ENCODE measurements at places on chromosomes 2 and 18.

DNA sequence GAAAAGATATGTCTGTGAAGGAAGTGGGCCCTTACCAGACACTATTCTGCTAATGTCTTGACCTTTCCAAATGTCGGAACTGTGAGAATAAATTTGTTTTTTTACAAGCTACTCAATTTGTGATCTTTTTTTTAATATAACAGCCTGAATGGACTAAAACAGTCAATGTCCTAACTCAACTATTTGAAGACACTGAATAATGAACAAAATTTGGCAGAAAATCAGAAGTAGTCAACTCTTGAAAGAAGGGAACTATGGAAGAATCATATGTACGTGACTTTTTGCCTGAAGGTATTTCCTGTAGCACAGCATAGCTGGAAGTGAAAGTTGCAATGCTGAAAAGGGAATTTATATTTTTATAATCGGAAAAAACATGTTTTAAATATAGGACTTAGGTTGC lies 351.8 kb upstream of the TFPI start:
- no peak for DNase-seq

GRCh38 chr18:76668546-76668945 lies 153.8 kb upstream of the ZNF236 start:
- no peak for DNase-seq

GRCh38 chr2:78260861-78261260 lies 738.7 kb upstream of the LRRTM4 start:
- no peak for DNase-seq

DNA sequence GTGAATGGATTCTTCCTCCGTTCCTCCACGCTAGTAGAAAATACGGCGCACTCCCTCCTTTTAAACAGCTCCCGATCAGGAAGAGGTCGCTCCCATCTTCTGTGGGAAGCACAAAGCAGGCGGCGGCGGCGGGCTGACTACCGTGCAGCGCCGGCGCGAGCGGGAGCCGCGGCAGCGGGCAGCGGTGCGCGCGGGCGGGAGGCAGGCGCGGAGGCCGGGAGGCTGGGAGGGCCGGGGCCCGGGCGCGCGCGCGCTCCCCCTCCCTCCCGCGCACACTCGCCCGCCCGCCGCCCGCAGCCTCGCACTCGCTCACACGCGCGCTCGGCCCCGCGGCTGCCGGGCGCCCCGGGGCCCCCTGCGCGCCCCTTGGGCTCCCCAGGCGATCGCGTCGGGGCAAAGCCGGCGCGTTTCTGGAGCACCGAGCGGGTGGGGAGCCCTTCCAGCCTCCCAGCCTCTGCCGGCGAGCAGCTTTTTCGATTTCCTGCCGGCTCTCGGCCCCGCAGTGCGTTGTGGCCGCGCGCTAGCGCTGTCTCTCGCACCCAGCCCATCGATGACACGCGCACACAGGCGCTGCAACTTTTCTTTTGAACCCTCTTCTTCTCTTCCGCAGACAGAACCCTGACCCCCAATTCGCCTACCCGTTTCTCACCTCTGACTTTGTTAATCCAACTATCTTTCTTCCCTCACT lies at the start of gene SLC8A1:
Gene SLC8A1 (minus strand): TSS at position 173 of the 688 bp plus-strand sequence.
- DNase-seq, result no peak

DNA sequence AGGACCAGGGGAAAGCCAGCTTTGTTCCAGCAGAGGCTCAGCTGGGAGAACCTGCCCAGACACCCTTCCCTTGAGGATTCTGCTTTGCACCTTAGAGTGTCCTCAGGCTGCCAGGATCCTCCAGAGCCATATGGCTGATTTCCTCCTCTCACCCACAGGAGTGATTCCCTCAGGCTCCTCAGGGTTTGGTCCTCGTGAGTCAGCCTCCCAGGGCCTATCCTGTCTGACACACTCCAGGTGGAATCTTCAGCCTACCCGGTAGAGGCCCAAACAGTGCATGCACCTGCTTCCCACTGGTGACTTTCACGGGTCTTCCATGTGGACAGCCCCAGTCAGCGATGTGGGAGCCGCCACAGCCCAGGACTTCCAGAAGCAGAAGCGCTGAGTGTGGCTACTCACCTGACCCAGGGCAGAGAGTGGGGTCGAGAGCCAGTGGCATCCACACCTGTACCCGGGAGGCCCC lies 73.3 kb downstream of the TFCP2L1 start:
- DNase-seq, result no peak

GRCh38 chr2:49068613-49069012 lies 85.7 kb downstream of the FSHR start:
- DNase-seq, result no peak

DNA sequence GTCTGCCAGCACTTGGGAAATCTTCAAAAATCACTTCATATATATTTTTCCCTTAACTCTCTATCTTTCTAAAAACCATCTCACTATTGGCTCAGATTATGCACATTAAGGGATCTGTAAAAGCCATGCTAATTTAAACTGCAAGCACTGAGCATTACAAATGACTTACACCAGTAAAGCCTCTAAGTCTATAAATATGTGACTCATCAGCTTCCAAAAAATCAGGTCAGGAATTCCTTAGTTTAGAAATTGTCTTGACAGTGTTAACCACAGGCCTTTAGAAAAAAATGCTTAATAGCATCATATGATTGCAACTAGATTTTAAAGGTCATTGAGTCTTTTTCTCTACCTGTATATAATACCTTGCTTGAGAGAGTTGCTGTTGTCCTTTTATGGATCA lies 1113.6 kb upstream of the PIK3C3 start:
- no peak for DNase-seq

DNA sequence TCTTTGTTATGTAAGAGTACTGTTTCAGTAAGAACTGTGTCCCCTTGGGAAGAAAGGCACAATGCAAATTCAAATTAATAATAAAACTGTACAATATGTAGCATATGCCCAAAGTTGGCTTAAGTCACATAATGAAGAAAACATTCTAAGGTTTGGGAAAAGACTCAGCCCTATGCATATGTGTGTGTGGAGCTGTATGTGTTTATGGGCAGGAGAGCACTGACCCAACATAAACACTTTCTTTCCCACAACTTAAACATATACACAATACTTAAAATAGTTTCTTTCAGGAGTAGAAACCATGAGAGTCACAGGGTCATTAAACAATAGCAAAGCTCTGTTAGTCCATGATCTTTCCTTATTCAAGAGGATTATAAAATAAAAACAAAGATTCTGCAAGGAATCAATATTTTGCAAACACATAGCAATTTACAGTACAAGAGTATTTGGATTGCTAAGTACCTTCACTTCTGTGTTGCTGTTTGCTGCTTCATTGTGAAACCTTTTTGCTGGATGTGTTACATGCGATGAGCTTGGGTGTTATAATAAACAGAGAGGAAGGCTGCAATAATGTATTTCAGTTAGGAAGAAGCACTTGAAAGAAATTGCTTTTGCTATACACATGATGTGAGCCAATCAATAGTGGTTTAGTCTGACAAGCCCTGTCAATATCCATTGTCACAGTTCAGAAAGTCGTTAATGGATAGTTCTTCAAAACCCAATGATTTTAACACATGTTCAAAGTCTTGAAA lies 347.3 kb downstream of the ARHGAP15 start:
- no peak for DNase-seq

GRCh38 chr2:128197059-128197458 lies 106.1 kb downstream of the UGGT1 start:
- no peak for DNase-seq

- DNase-seq, result no peak
These were observed 37.6 kb upstream of the MGAT4A start for GRCh38 chr2:98768384-98769113.

GRCh38 chr2:69735686-69736085 lies 6.2 kb upstream of the ANXA4 start:
- no peak for DNase-seq

- no peak for DNase-seq
These were observed 230.9 kb upstream of the FSIP2 start for GRCh38 chr2:185507719-185508118.

DNA sequence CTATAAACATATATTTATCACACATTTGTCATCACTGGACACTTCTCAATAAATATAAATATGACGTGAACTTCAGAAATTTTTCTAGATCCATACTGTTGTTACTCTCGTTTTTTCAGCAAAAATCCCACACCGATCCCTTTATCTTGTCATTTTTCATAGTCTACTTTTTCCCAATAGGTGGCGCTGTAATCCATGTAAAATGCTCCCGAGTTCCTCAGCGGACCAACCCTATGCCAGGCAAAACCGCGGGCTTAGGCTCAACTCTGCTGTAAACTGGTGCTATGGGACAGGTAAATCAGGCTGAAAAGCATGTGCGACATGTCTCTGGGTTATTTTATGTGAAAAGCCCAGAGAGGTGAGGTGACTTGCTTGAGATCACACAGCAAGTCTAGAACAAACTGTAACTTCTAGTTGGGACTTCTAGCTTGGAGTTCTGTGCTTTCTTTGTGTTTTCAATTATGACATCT lies 104.0 kb downstream of the COBLL1 start:
- DNase-seq, result peak; percentile 2

- no peak for DNase-seq
These were observed 69.9 kb downstream of the KCNG2 start for GRCh38 chr18:79867666-79868065.

DNA sequence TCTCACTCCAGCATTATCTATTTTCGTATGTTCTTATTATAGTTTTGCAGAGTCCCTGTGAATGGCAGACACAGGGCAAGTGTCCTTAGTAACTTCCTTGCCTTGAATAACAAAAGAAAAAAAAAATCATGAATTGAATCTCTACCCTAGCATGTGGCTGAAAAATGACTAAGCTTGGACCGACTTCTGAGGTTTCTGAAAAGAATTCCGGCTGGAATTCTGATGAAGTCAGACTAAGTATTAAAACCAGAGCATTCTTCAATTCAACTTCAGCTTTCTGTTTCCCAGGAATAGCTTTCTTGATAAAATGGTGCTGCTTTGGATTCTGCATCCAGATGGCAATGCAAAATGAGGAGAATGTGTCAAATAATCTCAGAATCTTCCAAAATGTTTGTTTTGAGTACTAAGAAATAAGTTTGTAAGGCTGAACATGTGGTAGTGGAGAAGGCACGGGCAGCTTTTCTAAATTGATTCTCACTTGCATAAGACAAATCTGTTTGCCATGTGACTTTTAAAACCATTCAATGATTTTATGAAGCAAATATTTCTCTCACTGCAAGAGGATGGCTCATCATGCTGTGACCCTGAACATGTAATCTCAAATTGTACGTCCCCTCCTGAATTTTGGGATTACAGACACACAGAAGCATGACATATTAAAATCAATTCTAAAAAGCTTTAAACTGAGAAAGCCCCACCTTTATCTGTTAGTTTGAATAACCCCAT lies 1462.8 kb upstream of the LRRTM1 start:
- DNase-seq, result no peak

- DNase-seq, result no peak
These were observed 17.3 kb upstream of the TRIM43 start for GRCh38 chr2:95574506-95574905.

- DNase-seq, result no peak
These were observed 525.4 kb upstream of the SALL3 start for GRCh38 chr18:78454221-78454620.

- no peak for DNase-seq
These were observed 83.1 kb downstream of the TRIP12 start for GRCh38 chr2:229838729-229839128.

- DNase-seq, result no peak
These were observed 77.8 kb downstream of the DNER start for GRCh38 chr2:229636571-229636970.

- no peak for DNase-seq
These were observed 73.6 kb downstream of the GTF3C3 start for GRCh38 chr2:196725882-196726281.

- DNase-seq, result no peak
These were observed 137.4 kb upstream of the ETAA1 start for GRCh38 chr2:67259556-67260342.

DNA sequence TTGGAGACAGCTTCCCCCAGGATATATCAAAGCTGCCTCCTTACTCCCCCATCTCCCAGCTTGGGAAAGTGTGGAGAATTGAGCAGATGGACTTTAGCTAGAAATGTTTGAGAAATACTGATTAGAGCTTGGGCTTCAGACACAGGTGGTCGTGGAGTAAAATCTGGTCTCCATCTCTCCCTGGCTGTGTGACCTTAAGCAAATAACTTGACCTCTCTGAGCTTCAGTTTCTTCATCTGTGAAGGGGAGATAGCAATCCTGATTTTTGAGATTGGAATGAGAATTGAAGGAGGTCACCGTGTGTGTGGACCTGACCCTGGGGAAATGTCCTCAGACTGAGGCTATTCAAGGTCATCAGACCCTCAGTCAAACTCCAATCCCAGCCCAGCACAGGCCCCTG lies 3.6 kb downstream of the GNLY start:
- no peak for DNase-seq

DNA sequence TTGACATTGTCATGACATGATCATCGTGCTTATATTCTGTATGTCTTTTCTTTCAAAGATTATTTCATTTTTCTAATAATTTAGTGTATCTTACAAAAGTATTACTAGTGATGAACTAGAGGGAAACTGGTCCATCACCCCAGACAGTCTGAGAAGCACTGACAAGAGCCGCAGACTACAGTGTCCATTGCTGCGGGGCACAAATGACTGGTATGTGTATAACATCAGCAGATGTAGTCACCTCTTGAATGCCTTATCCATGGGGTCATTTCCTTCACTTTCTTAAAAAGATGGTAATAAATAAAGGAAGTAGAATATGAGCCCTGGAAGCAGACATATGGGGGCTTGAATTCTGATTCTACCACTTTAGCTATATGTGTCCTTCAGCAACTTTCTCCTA lies 29.6 kb downstream of the NEMP2 start:
- no peak for DNase-seq

DNA sequence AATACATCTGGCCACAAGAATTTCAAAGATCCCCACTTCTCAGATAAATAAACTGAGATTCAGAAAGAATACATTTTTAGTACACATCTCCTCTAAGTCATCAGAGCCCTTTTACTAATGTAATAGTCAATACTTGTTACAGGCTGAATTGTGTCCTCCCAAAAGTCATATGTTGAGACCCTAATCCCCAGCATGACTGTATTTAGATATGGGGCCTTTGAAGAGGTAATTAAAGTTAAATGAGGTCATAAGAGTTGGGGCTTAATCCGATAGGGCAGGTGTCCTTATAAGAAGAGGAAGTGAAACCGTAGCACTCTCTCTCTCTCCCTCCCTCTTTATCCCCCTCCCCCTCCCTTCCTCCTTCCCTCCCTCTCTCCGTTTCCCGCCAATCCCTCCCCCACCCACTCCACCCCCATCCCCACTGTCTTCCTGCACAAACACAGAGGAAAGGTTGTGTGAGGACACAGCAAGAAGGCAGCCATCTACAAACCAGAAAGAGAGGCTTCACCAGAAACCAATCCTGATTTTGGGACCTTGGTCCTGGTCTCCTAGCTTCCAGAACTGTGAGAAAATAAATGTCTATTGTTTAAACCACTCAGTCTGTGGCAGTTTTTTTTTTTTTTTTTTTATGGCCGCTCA lies 66.6 kb upstream of the ZNF397 start:
- DNase-seq, result no peak

- no peak for DNase-seq
These were observed 31.3 kb upstream of the SNED1 start for GRCh38 chr2:240966906-240967680.

GRCh38 chr18:58388736-58389135 lies 240.2 kb downstream of the ALPK2 start:
- DNase-seq, result no peak

DNA sequence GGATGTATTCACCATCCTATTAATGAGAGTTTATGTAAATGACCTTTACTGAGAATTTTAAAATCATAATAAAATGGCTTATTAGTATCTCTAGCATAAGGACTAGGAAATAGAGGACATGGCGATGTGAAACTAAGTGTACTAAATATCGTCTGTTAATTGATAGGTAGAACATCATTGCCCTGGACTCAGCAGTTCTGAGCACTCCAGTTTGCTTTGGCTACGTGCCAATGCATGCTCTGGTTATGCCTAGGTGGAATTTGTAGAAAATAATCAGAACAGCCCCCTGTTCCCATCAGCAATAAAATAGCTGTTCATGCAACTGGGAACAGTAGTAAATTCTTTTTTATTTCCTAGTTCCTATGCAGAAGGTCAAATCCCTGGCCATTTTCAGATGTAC lies 247.8 kb downstream of the DOK6 start:
- DNase-seq, result no peak

Data from stimulated activated CD8-positive, alpha-beta memory T cell treated with anti-CD3 and anti-CD28 coated beads, Interleukin-7, amount 100 ng/mL, for 48 hours (primary cell).